ENCODE measurements at places on chromosomes 16 and 17.

DNA sequence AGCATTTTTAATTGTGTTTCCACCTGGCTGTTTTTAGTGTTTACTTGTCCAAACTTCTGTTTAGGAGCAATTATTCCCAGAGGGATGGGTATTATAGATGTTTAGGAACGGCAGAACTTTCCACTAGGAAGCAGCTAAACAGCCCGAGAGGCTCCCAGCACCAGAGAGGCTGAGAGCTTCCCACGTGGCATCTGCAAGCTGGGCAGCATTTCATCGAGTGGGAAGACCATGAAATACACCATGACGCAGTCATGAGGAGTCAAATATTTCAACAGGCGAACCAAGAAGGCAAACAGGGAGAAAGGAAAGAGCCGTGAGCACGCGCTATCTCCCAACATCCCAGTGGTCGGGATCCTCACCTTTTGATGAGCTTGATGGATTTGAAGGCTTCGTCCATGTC lies 24.1 kb downstream of the TMEM204 start:
- no peak for DNase-seq

DNA sequence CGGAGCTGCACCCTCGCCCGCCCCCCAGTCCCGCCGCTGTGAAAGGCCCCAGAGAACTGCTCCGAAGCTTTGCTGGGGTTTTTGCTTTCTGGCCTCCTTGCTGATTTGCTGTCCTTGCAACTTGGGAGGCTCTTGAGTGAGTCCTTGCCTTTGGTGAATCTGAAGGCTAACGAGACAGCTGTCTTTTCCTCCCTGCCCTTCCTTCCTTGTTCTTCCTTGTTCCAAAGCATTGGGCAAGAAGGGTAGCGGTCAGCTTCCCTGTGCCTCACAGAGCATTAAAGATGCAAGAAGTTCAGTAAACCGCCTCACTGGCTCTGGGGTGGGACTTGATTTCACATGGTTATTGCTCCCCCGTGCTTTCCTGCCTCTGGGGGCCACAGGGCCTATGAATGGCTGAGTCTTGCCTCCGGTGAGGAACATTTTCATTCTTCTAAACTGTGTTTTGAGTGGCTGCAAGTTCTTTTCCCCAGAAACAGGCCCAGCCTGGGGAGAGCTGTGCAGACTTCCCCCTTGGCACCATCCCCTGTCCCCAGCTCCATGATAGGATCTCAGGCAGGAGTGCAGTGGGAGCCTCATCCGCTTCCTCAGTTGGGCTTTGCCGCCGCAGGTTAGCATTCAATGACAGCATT lies 1.4 kb downstream of the YPEL2 start:
- DNase-seq: no peak

DNA sequence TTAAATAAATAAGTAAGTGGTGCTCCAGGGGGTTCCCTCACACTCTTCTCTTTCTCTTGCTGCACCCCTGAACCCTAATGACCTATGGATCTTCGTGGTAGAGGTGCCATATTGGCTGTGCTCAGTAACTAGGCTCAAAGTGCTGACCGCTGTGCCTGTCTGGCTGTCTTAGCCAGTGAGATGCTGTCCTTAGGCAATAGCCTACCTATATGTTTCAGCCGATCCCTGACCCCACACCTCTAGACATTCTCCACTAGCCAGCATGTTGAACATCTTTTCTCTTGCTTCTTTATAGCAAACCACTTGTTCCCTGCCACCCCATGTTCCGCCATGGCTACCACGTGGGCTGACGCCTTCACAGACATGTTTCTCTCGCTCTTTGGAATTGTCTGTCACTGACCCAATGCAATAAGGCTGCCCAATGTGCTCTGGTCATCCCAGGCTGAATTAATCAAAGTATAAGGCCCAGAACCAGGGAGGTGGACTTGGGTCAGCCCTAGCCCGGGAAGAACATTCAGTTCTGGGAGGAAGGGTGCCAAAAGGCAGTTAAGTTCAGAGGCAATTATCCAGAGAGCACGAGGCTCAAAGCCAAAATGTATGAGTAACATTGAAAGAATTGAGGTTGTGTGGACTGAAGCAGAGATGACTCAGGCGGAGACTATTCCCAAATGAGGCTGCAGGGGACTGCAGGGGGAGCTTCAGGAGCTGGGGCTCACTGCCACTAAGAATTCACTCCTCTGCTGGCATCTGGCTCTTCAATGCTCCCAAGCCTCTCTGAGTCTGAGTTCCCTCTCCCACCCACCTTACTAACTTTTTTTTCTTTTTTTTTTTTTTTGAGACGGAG lies 28.7 kb upstream of the TNRC6A start:
- peak; percentile 97 for DNase-seq

GRCh38 chr16:3645504-3646347 lies 8.8 kb upstream of the DNASE1 start:
- peak; percentile 39 for DNase-seq

DNA sequence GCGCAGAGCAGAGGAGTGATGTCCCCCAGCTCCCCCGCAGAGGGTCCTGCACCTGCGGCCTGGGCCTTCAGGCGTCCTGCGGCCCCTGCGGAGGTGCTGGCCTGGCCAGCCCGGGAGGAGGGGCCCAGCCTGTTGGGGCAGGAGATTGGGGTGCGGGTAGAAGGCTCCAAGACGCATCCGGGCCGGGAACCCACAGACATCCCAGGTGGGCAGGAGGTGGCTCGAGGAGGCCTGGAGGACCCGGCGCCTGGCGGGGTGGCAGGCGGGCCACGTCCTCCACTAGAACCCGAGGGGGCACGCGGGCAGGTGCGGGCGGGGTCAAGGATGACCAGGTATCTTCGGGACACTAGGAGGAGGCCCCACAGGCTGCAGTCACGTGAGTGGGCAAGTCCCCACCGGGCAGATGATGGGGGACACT lies 647 bp upstream of the SECTM1 start:
- DNase-seq: no peak

GRCh38 chr17:17837380-17837821 lies 615 bp upstream of the SREBF1 start:
- DNase-seq: no peak

DNA sequence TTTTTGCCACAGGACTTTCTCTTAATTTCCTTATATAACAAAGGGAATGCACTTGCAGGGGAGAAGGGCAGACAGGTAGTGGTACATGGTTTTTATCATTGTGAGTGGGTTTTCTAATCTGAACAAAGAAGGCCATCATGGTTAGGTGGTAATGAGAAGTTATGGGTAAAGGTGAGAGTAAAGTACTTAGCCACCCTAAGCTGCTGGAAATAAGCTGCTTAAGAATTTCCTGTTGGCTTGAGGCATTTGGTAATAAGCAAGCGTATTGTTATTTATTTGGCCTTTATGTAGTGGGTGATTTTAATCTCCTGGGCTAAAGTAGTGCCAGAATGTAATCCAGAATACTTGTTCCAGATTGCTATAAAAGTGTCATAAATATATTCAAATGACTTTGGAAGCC lies 27.1 kb downstream of the TAC4 start:
- DNase-seq: peak; percentile 94

DNA sequence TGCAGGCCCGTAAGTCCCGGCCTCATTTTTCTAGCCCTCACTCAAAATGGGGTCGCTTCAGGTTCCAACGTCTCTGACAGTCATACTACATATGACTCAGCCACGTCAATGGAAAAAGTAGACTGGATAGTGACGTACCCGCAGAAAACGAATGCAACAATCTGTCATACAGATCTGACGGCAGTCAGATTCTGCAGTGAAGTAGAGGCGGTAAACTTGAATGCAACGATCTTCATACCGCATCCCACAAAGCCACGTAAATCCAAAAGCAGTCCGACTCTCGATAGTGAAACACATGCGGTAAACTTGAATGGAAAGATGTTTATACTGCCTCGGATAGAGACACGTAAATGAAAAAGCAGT lies 38.4 kb upstream of the ARL4D start:
- DNase-seq: peak; percentile 60

DNA sequence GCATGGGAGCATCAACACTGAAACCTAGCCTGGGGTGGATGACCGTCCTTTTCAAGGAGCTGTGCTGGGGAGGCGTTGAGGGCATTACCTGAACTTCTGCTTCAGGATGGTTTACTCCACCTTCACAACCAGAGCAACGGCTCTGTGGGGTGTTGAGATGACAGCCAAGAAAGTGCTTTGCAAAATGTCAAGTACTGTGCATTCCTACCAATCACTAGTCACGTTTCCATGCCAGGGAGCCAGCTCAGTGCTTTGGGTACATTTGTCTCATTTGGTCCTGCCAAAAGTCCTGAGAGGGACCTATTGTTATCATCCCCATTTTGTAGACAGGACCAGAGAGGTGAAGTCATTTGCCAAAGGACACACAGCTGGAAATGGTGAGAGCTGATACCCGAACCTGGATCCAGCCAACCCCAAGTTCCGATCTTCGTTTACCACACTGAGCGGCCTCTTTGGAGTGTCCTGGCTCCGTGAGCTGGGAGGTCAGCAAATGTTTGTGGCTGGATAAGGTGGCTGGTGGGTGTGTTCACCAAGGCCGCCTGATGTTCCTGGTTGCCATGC lies 61.6 kb downstream of the IRF8 start:
- DNase-seq: no peak

DNA sequence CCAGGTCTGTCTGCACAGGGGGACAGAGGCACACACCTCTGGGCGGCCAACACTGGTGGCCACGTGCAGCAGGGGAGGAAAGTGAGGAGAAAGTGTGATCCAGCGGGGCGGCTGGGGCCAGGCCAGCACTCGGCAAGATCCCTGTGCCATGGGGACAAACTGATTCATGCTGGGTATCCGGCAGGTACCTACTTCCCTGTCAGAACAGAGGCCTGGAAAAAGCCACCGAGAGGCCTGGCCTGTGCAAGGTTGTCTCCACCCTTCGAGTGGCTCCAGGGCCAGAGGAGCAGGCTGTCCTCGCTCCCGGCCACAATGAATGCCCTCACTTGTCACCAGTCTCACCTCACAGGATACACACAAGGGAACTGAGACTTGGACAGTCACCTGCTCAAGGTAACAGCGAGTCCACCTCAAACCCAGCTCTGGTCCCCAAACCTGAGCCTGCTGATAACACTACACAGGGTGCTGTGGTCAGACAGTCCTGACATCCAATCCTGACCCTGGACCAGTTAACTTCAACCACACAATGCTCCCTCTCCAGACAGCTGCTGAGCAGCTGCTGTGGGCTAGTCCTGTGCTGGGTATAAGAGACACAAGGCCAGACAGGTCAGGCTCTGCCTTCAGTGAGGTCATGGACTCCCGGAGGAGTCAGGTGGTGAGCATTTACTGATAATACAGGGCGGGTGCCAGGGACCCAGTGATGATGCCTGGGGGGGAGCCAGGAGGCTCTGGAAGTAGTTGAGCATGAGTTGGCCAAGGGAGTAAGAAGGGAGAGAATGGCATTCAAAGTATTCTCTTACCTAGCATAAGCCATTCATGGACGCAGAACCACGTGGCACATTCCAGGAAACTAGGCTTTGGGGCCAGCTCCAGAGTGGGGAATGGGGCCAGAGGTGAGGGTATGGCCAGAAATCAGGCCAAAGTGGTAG lies 53.0 kb downstream of the VAC14 start:
- DNase-seq: peak; percentile 73

DNA sequence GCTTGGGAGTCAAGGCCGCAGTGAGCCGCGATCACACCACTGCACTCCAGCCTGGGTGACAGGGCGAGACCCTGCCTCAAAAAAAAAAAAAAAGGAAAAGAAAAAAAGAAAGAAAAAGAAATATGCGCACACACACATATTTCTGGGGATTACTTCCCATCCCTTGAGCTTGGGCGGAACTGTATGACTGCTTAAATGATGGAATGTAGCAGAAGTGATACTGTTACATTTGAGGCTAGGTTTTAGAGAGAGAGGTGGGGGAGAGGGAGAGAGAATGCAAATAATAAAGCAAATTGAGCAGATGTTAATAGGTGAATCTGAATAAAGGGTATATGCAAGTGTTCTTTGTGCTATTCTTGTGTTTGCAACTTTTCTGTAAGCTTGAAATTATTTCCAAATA lies 12.0 kb upstream of the USP32 start:
- no peak for DNase-seq

- DNase-seq: no peak
Observed at GRCh38 chr16:72937360-72937759, 110.6 kb downstream of the ZFHX3 start.

GRCh38 chr17:1843947-1844346 lies 14.1 kb downstream of the RPA1 start:
- no peak for DNase-seq

- DNase-seq: no peak
Observed at GRCh38 chr16:25045696-25046381, 30.7 kb upstream of the ARHGAP17 start.

GRCh38 chr16:17433577-17434451 lies 36.9 kb downstream of the XYLT1 start:
- no peak for DNase-seq

- no peak for DNase-seq
Observed at GRCh38 chr17:17156107-17156506, 50.0 kb downstream of the PLD6 start.

GRCh38 chr17:34226011-34226743 lies 28.9 kb upstream of the CCL2 start:
- no peak for DNase-seq

DNA sequence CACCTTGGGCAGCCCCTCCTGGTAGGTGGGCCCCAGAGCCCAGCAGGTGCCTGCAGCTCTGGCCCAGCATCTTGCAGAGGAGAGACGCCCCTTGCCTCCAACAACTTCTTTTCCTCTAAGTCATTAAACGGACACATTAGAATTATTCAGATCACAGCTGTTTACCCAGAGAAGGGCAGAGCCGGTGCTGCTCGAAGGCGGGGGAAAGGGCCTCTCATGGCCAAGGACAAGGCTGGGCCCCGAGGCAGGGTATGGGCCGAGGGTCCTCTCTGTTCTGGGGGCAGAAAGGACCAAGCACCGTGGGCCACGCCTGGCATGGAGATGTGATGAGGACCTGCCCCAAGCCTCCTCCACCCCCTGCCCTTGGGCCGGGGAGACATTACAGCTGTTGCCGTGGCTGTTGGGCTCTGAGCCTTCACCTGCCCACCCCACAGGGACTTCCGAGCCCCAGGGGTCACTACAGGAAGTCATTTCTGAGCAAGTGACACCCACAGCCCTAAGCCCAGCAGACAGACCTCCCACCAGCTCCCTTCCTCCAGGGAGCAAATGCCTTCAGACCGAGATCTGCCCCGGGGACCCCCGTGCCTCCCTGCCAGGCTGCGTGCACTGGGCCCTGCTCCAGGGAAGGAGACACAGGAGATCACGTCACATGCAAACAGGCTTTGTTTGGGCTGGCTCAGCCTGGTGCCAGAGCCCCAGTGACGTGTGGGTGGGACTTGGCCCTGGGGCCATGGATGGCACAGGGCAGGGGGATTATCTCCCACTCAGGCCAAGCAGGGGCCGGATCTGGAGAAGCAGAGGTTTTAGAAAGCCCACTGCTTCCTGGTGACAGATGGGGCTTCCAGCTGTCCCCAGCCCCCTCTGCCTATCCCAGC lies 699 bp upstream of the PVALEF start:
- peak; percentile 33 for DNase-seq

- DNase-seq: no peak
Observed at GRCh38 chr16:89332902-89333245, 115.4 kb downstream of the ZNF778 start.
